ENCODE measurements at places on chromosomes 11 and 22.

- no peak for DNase-seq
Observed at GRCh38 chr11:121589946-121590537, 137.3 kb upstream of the SORL1-AS1 start.

DNA sequence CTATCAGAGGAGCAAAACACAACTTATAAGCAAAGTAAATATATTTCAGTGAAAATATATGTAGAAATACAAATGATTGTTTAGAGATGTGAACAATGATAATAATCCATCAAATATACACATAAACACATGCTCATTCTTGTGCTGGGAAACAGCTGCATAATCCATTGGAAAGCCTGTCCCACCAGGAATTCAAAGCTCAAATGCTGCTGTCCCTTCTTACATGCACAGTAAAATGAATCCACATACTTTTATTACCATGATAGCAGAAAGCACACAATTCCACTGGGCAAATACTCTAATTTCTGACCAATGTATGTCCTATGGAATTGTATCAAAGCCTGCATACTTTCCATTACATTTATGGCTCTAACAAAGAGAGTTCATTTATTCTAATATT is 44.5 kb downstream of the SOX6 start:
- no peak for DNase-seq

- no peak for DNase-seq
Observed at GRCh38 chr11:13076961-13077360, 67.8 kb downstream of the RASSF10 start.

GRCh38 chr22:28259774-28260312 is 340.8 kb upstream of the PITPNB start:
- DNase-seq, result no peak

GRCh38 chr11:19432370-19433061 is 191.8 kb upstream of the E2F8 start:
- no peak for DNase-seq

GRCh38 chr11:1967641-1968225 is 20.6 kb downstream of the MRPL23 start:
- DNase-seq, result no peak

GRCh38 chr22:46607483-46608114 is 12.6 kb upstream of the GRAMD4 start:
- no peak for DNase-seq
